NCI-H524 (cell line): ENCODE measurements at places on chromosomes 11 and 22.

DNA sequence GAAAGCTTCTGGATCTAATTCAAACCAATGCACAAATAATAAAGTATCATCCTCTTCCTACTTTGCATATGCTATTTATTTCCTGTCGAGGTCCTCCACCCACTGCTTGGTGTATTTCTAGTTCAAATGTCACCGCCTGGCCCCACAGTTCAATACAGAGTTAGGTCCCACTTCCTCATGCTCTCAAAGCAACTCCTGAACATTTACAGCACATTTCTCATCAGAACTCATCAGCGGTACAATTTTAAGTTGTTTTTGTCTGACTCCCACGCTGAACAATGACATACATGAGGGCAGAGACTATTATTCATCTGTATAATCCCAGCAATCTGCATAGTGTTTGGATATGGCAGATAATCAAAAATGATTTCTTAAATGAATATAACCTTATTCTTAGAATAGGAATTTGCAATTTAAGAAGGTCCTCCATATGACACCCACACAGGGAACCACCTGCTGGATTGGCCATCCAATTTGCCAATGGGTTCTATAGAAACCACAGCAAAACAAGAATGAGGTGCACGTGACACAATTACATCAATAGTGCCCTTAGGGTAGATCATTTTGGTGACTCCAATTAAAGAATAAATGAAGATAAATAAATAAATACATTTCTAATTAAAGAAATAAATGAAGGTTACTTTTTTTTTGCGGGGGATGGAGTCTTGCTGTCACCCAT is 54.2 kb downstream of the SLC25A17 start:
- DNase-seq = no peak

DNA sequence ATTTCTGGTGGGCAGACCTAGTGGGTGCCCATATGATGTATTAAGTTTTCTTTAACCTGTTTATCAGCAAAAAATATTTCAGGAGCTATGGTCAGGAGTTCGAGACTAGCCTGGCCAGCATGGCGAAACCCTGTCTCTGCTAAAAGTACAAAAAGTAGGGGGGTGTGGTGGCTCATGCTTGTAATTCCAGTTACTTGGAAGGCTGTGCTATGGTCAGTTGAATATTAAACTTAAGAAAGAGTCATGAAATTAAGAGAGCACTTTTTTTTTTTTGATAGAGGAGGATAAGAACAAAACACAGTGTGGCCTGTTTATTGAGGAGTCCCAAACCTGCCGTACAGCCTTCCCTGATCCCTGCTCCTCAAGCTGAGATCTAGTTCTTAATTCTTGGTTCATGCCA is 29.8 kb downstream of the OR6Q1 start:
- DNase-seq = no peak

GRCh38 chr11:47220401-47220821 is 5.6 kb downstream of the DDB2 start:
- DNase-seq = no peak

DNA sequence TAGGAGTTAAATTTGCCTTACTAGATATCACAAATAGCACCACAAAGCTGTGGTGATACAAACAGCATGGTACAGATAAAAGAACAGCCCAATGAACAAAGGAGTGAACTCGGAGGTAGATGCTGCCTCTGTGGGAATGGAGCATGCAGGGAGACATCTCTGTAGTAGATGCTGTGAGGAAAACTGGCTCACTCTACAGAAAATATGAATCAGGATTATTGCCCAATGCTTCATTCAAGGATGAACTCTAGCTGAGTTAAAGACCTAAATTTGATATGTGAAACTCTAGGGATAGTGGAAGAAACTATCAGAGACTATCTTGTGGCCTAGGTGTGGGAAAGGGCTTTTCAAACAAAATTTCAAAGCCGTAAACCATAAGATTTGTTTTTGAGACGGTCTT is 15.3 kb upstream of the CAPN5 start:
- no peak for DNase-seq
